Smooth muscle cell of the pulmonary artery (primary cell): ENCODE measurements at places on chromosomes 2 and 18. TPM values are rescaled to one million over a fixed set of nuclear protein-coding genes. Genes with fewer than 3 reads are reported as not detected.

The ZNF804A gene
- total RNA-seq: 0.20 and 1.4 TPM in 2 replicates

The NT5DC4 gene
- 0.33 TPM in 1 of 2 replicates, not detected in the other for total RNA-seq

The IHH gene
- not detected in 2 replicates for total RNA-seq

The DSC1 gene
- not detected in 2 replicates for total RNA-seq

The ZBTB7C gene
- 0.46 TPM in 1 of 2 replicates, not detected in the other for total RNA-seq

The OTX1 gene
- 0.13 TPM in 1 of 2 replicates, not detected in the other for total RNA-seq

The SERPINB3 gene
- 0.07 TPM in 1 of 2 replicates, not detected in the other for total RNA-seq

The HTRA2 gene
- 38.6 and 45.3 TPM in 2 replicates for total RNA-seq

The NCKAP5 gene
- total RNA-seq: 0.76 and 5.7 TPM in 2 replicates

The UGT1A10 gene
- total RNA-seq: 0.10 and 0.13 TPM in 2 replicates

The SEH1L gene
- 66.6 and 69.0 TPM in 2 replicates for total RNA-seq

The CHRNA1 gene
- total RNA-seq: 0.10 and 0.33 TPM in 2 replicates

The DLX1 gene
- total RNA-seq: 1.6 and 7.7 TPM in 2 replicates

The KATNAL2 gene
- total RNA-seq: 2.2 and 4.1 TPM in 2 replicates

The SPRED2 gene
- 15.9 and 20.0 TPM in 2 replicates for total RNA-seq

The PDE1A gene
- total RNA-seq: 9.7 and 108 TPM in 2 replicates
